Activated CD4-positive, alpha-beta T cell treated with anti-CD3 and anti-CD28 coated beads for 1 hour (primary cell): ENCODE measurements at places on chromosomes 1 and 21.

GRCh38 chr1:117008656-117009055 is 7.1 kb downstream of the CD101 start:
- no peak for DNase-seq

- no peak for DNase-seq
Observed at GRCh38 chr21:44923480-44924084, 2.9 kb upstream of the ITGB2 start.

DNA sequence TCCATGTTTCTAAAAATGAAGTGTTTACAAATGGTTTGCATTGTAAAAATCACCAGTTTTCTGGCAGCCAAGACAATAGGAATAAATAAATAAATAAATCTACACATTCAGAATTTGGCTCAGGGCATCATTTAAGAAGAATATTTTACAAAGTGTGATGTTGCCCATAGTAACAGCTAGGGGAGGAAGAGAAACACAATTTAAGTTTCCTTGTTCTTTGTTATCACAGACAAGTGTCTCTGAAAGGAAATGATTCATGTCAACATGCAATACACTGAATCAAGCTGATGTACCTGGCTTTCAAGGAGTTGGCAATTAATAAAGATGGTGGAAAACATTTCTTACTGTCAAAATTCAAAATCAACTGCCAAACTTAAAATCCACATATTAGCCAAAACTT is 74.7 kb downstream of the LHX8 start:
- no peak for DNase-seq

GRCh38 chr1:106249365-106249764 is 807.1 kb upstream of the PRMT6 start:
- DNase-seq, result no peak

GRCh38 chr1:178282949-178283367 is 189.1 kb downstream of the RASAL2 start:
- no peak for DNase-seq

- no peak for DNase-seq
Observed at GRCh38 chr1:89706700-89707012, 73.7 kb downstream of the LRRC8C start.
